BJ (cell line): ENCODE measurements at places on chromosomes 13 and 19.

DNA sequence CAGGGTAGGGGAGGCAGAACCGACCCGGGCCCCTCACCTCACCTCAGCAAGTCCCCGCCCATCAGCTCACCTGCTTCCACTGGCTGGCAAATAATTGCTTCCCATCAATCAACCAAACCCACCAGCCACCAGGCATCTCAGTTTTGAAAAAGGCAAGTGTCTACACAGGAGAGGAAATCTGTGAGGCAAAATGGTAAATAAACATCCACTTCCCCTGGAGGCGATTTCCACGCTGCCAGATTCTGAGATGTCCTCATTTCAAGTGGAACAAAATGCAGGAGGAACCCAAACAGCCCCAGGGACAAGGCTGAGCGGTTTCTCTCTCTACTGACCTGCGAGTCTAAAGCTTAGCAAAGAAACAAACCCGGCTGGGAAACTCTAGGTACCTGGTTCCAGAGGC is 117.5 kb downstream of the CRYL1 start:
- no peak for DNase-seq

DNA sequence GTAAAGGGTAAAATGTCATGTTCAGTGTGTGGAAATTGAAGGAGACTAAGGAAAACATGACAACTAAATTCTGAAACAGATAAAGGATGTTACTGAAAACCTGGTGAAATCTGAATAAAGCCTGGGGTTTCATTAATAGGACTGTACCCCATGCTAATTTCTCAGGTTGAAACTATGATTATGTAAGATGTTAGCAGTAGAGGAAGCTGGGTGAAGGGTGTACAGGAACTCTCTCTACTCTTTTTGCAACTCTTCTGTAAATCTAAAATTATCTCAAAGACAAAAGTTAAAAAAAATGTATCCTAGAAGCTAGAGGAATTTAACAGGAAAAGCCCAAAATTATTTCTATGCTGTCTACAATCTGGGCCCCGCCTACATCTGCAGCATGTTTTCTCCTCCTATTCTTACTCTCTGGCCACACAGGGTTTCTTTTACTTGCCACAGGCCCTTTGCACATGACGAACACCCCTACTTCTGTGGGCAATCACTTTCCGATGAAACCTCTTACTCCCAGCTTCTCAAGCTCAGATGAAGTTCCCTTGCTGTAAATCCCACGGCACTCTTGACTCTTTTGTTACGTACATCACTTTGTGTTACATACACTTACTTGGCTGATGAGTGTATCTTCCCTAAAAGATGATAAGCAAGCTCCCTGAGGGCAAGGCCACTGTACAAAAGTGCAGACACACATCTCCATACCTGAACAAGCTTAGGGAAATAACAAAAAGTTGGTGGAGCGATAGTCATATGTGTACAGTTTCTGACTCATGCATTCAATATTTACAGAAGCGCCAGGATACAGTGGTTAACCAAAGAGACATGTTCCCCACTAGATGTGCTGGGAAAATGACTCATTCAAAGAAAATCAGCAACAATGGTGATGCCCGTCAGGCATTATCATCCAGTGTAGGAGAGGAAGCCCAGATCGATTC is 32.6 kb downstream of the RUBCNL start:
- DNase-seq: peak; percentile 85

GRCh38 chr13:36675213-36675536 is 1.4 kb downstream of the SERTM1 start:
- DNase-seq: no peak

DNA sequence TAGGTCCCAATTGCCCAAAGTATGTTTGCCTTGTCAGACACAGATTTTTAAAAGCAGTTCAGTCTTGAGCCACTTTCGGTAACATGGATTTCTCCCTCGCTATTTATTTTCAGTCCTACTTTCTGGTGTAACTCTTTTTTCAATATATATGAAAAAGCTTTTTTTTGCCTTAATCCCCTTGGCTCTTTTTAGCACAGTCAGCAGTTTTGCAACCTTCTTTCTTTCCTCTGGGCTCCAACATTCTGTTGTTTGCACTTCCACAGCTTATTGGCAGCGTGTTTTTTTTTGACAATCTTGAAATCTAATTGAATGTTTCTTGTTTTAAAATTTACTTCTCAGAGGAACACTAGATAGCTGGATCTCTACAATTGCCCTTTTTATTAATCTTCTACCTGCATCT is 429.3 kb upstream of the NBEA start:
- no peak for DNase-seq

DNA sequence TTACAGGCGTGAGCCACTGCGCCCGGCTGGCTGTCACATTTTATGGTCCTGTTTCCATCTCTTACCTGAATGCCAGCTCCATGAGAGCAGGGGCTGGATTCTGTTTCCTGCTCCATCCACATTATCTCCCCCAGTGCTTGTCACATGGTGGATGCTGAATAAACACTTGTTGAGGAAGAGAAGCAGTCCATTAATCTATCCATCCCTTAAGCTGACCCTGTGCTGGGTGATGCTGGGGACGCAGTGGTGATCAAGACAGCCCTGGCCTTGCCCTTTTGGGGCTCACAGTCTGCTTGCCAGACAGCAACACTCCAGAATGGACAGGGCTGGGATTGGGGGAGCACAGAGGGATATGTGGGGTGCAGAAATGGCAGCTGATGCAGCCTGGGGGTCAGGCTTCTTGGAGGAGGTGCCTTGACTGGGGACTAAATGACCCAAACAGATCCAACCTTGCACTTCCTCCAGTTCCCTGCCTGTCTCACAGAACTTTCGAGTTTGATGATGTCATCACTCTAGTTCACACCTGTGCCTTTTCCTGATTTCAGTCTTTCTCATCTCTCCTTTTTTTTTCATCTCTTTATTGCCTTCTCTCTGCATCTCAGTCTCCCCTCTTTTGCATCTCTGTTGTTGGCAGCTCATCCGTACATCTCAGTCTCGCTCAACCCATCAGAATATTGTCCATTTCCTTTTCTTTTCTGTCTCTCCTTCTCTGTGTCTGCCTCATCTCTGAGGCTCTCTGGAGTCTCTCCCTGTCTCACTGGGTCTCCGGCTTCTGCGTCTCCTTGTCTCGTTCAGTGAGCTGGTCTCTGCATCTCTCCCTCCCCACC is 4.6 kb downstream of the IRF2BP1 start:
- DNase-seq: no peak

DNA sequence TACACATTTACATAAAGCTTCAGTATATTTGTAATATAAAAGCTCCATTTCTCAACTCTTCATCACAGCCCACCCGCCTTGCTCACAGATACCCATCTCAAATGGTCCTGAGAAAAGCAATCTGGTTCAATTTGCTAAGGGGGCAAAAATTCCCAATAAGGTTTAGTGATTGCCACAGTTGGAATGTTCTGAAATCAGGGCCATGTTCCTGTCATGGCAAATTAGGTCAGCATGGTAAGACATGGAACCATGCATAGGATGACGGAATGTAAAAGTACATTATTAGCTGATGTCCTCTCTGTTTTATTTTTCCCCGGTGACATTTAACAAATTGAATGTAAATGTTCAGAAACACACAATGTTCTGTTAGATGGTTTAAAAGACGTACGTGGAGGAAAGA is 274.3 kb downstream of the MZT1 start:
- no peak for DNase-seq

- no peak for DNase-seq
Measured at GRCh38 chr19:3249408-3249807, 24.9 kb downstream of the CELF5 start.

GRCh38 chr13:33101835-33102234 is 85.6 kb downstream of the KL start:
- DNase-seq: no peak
